Cerebellum (tissue), 4 donors: ENCODE measurements at places on chromosomes 1 and 21. TPM values are rescaled to one million over a fixed set of nuclear protein-coding genes. Genes with fewer than 3 reads are reported as not detected.

- no peak for DNase-seq
Measured at GRCh38 chr1:185850366-185850765, 116.2 kb downstream of the HMCN1 start.

NPHP4 gene
- 21.7 TPM for total RNA-seq

RHBG gene
- total RNA-seq: 0.73 TPM

KIF1B gene
- 264 TPM for total RNA-seq

- DNase-seq: peak; percentile 70
Measured at GRCh38 chr1:27521861-27522431, 32.0 kb upstream of the WASF2 start.

- DNase-seq: peak; percentile 62
Measured at GRCh38 chr1:184792450-184792969, 37.9 kb upstream of the EDEM3 start.

GRCh38 chr1:150160964-150161621 lies 11.4 kb downstream of the PLEKHO1 start:
- DNase-seq: no peak

EDN2 gene
- total RNA-seq: not detected

DNA sequence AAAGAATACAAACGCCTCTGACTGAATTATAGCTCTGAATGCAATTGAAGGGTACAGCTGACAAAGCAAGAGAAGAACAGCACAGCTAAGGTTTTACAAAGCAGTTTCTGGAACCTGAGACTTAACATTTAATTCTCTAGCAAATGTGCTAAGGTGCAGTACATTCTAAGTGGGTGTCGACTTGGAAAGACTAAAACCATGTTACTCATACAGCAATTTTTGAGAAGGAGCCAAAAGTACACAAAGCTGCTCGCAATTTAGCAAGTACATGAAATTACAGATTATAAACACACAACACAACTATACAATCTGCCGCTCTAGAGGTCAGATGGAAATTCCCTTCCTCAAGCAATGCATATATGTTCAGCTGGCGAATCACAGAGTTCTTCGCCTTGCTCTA lies 121.9 kb downstream of the TIAM1 start:
- DNase-seq: no peak

DNA sequence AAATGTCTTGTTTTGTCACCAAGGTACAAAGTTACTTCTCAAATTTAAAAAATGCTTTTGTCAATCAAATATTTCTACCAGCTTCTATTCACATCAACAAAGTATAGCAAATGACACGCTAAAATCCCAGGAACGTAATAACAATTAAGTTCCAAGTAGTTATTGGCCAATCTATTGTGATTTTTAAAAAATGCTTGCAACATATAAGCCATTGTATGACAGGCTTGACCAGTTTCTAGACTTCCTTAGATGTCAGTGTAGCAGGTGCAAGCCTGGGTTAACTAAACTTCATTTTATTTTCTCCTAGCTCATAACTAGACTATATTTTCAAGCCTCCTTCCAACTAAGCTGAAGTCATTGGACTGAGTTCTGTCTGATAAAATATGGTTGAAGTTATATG lies 494.5 kb upstream of the PKN2 start:
- DNase-seq: no peak

DNA sequence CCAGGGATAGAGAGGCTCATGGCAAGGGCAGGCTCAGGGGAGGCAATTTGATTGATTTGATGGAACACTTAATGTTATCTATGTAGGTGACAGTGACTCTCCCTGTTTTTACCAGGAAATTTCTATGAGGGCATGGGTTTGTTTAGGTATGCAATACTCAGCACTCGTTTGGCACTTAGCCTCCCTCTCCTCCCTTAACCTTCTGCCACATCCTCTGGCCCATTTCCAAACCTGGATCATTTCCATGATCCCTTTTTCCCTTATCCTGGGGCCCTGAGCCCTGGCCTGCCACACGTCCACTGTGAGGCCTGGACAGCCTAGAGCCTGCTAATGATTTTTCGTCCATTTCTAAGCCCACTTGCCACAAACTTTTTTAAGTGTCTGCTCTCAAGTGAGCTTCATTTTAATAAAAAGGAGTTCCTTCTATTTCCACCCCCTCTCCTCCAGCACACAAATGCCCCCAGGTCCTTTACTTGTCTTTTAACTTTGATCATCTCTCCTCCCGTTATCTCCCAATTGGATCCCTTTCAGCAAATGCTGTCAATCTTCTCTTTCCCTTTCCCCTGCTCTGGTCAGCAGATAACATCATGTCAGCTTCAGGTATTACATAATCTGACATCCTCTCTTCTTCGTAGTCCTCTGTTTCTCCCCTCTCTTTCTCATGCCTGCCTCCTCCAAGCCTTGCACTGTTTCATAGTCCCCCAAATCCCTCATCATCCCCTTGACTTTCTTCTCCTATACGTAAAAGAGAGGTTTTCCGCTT lies 37.8 kb upstream of the GADD45A start:
- peak; percentile 31 for DNase-seq

SPRR4 gene
- not detected for total RNA-seq

- DNase-seq: peak; percentile 75
Measured at GRCh38 chr1:71565262-71565661, 484.4 kb upstream of the ZRANB2 start.

RGS13 gene
- total RNA-seq: not detected

DNA sequence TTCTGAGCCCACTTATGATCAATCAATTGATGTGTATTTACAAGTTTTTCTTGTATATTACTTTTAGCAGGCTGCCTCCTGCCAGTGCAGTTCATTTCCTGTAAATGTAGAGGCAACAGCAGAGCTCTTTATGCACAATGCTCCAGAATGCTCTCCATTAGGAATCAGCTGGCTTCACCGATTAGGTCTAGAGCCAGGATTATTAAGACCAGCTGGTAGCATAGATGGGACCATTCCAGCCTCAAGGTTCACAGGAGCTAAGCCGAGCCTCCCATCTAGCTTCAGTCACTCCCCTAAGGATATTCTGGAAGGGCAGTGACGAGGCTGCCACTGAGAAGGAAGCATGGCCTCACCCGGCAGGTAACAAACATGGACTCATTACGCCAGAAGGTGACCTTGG lies 36.8 kb downstream of the DHRS3 start:
- no peak for DNase-seq

- DNase-seq: no peak
Measured at GRCh38 chr1:18408656-18409370, 71.9 kb upstream of the KLHDC7A start.

DNA sequence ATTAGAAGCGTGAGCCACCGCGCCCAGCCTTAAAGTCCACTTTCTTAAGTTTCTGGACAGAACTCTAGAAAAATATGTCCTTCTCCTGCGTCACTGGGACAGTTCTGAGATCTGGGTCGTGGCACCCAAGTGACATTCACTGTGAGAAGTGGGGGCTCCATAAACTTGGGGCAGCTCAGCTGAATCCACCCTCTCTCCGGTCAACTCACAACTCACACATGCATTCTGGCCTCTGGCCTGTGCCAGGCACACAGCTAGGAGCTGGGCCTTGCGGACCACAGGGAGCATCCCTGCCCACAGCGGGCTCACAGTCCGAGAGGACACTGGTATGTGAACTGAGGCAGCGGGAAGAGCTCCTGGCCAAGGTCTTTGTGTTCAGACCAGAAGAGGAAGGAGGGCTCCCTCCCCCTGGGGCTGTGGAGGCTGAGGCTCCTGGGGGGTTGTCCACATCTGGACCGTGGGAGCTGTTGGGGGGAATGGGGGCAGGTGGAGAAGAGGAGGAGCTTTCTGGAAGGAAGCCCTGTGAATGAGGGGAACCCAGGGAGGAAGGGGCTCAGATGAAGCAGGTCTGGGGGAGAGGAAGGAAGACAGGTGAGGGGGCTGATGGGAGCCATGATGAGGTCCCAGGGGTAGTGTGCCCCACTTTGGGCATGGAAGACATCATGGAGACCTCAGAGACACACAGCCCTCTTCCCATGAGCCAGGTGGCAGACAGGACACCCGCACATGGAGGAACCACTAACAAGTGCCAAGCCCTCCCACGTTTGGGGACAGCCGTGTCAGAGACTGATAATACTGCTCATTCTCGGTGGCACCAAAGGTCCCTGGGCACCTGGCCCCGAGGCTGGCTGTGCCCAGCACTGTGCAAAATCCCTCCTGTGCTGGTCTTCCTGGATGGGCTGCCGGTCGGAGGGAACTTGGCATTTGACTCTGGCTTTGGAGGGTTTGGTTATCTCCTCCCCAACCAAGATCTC lies 191.0 kb upstream of the VAMP3 start:
- no peak for DNase-seq

DNA sequence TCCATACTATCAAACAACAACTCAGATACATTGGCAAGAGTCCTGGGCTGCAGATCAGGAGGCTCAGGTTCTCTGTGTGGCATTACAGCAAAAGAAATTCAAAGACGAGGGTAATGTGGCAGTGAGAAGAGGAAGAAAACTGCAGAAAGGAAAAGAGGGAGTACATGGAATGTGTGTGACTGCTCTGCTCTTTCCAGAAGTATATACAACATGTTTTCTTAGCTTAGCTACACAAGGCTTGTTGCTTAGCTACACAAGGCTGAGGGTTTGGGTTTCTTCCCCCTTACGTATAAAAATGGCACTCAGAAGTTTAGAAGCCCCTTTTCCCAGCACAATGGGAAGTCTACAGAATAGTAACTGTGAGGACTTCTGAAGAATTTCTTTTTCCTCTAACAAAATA lies 86.0 kb downstream of the PRRX1 start:
- DNase-seq: no peak

SHISA4 gene
- total RNA-seq: 22.0 TPM

DNA sequence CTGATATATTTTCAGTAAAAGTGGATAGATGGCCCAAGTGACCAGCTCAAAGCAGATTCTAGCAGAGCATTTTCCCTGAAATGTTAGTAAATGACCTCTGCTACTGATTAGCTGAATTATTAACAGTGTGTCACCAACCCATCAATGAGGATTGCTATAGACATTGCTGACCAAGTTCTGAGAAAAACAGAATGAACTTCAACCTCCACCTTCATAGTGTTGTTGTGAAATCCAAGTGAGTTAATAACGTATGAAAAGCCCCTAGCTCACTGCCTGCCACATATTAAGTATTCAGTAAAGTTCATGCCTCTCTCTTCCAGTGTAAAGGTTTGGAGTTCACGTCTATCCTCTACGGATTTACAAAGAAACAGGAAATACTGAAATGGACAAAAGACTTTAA lies 15.8 kb downstream of the PLPP3 start:
- DNase-seq: no peak

DNA sequence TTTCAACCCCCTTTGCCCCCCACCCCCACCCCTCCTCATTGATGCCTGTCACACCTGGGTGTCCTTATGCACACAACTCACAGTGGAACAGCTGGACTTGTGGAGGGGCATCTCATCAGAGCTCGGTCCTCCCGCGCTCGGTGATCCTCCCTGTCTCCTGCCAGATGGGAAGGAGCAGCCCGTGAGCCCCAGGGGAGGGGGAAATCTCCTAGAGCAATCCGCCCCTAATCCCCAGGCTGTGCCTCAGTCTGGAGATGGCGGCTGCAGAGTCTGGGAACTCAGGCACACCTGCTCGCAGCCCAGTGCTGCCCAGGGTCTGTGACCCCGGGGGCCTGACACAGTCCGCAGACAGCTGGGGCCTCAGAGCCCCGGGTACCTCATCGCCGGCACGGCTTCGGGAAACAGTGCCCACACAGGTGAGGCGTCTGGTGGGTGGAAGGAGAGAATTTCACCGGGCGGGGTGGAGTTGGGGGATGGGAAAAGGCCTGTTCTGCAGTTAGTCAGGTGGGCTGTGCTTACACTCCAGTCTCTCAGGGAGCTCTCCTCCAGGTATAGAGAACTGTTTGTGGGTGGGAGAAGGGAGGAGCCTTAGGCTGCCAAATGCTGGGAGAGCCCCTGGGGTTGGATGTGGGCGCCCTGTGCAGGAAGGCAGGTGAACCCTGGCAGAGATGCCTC lies 29.3 kb downstream of the TMCC2 start:
- no peak for DNase-seq

GRCh38 chr1:17338706-17339493 lies 30.9 kb downstream of the PADI4 start:
- no peak for DNase-seq

DNA sequence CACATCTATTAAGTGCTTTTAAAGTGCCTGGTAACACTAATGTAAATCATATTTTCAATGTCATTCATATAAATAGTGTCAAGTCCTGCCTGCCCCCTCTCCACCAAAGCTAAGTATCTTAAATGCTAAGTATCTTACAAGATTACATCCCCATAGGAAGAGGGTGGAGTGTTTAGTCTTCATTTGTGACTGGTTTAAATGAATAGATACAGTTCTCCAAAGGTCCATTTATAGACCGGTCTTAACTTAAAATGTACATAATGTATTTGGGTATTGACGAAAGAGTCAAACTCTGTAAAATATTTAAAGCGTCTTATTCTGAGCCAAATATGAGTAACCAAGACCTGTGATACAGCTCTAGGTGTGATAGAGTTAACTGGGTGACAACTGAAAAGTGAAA lies 60.2 kb downstream of the POU2F1 start:
- DNase-seq: no peak

CA14 gene
- 7.3 TPM for total RNA-seq

PIK3CD gene
- 5.2 TPM for total RNA-seq

PTGFRN gene
- 40.5 TPM for total RNA-seq

DNA sequence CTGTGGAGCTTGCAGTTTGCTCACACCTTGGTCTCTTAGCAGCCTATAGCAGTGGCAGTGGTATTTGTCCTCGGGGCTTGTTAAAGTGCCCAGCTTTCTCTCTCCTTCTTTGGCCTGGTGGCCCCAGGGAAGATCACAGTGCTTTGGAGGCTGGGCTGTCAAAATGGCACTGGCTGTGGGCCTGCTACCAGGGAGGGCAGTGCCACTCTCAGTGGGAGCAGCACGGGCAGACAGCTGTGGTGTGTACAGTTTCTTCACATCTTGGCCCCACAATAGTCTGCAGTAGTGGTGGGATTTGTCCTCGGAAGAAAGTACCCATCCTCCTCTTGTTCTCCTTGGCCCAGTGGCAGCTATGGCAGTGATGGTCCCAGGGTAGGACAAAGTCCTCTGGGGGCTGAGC lies 164.4 kb upstream of the GORAB start:
- DNase-seq: no peak

BRDT gene
- total RNA-seq: not detected

GRCh38 chr1:34828611-34829010 lies 30.9 kb downstream of the SMIM12 start:
- no peak for DNase-seq

- no peak for DNase-seq
Measured at GRCh38 chr1:93851327-93851712, 27.7 kb downstream of the DNTTIP2 start.

PRR9 gene
- not detected for total RNA-seq

TRIM46 gene
- 16.7 TPM for total RNA-seq

TRIM67 gene
- 29.4 TPM for total RNA-seq

GREM2 gene
- 2.9 TPM for total RNA-seq

DNA sequence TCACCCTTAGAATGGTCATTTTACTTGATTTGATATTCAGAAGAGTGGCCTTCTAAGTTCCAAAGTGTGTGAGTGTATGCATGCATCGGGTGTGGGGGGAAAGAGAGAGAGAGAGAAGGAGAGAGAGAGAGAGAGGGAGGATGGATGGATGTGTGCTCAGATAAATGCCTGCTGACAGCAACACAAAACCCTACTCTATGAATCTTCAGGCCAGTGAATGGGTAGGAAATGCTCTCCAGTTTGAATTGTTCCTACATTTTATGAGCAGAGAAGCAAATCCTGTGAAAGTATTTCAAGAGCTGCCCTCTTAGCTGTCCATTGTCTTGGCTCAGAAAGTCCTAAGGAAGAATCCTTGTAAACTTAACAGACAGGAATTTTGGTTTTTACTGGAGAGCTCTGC lies 7.4 kb downstream of the JAM2 start:
- no peak for DNase-seq

GRCh38 chr1:85290826-85291225 lies 14.4 kb upstream of the BCL10 start:
- no peak for DNase-seq
